ENCODE measurements at places on chromosomes 6 and 20.

GRCh38 chr20:48401359-48401758 lies 426.4 kb downstream of the PREX1 start:
- no peak for DNase-seq

DNA sequence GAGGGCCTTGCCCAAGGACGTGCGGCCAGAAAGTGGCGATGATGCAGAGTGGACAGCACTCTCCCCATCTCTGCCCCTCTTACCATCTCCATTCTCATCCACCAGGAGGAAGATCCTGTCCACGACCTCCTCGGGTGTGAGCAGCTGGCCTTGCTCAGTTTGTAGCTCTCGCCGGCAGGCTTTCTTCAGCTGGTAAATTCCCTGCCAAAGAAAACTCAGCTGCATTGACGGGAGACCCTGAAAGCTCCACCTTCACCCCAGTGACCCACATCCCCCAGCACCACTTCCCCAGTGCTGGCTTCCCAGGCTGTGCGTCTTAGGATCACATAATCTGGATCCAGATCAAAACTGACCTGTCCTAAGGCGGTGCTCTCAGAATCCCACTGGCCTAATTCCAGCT lies 9.2 kb downstream of the GUCA1B start:
- DNase-seq, result no peak

DNA sequence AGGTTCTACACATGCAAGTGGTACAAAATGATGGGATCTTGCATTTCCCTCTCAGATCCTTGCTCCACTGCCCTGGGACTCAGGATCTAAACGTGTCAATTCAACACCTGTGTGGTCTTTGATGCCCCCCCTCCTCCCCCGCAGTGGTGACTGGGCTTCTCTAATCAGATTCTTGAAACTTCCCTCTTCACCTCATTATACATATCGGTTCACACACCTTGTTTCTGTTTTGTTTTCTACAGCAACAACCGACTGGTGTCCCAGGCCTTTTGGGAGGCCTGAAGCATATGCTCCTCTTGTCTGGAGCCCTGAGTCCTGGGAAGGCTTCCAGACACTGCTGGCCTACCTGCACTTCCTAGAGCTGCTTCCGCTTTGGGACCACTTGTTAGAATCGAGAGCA lies 20.0 kb downstream of the SAMD3 start:
- DNase-seq, result peak; percentile 38

GRCh38 chr6:42783177-42783875 lies 1.5 kb downstream of the BICRAL start:
- DNase-seq, result peak; percentile 76

DNA sequence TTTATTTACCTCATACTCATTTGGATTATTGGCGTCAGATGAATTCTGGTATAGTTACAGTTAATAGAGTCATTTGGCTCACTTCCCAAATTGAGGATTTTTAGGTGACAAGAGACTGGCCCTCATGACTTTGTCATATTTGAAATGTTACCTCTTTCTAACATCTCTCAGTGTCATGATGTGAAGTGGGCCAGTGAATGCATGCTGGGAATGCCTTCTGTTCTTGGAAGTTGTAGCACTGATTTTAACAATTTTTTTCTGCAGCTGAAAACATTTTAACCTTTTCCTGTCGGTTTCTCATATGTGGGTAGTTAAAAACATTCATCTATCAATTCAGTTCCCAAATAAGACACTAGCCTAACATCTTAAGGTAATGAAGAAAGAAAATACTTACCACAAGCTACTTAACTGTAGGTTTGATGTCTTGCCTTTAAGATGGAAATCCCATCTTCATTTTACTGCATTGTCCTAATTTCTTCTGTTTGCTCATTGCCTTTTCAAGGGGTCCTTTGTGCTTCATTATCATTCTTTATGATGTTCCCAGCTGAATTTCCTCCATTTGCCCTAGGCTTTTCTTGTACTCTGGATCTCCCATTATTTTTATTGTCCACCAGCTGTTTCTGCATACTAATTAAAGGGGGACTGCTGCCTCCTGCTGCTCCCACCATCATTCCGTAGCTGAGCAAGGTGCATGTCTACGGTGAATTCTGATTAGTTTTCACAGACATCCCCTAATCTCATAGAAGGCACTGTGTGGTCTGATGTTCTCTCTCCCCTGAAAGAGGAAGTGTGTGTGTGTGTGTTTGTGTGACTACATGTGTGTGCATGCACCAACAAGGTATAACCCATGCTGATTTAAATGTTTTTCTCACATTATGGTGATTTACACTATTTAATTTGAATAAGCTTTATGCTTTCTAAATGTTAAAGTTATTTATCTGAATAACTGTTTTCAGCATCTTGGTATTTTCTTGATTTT lies 109.5 kb downstream of the B3GAT2 start:
- DNase-seq, result no peak

- no peak for DNase-seq
These were observed 461.6 kb downstream of the ADGRB3 start for GRCh38 chr6:69096681-69097080.

GRCh38 chr6:29723666-29724588 lies 693 bp downstream of the HLA-F start:
- peak; percentile 84 for DNase-seq

DNA sequence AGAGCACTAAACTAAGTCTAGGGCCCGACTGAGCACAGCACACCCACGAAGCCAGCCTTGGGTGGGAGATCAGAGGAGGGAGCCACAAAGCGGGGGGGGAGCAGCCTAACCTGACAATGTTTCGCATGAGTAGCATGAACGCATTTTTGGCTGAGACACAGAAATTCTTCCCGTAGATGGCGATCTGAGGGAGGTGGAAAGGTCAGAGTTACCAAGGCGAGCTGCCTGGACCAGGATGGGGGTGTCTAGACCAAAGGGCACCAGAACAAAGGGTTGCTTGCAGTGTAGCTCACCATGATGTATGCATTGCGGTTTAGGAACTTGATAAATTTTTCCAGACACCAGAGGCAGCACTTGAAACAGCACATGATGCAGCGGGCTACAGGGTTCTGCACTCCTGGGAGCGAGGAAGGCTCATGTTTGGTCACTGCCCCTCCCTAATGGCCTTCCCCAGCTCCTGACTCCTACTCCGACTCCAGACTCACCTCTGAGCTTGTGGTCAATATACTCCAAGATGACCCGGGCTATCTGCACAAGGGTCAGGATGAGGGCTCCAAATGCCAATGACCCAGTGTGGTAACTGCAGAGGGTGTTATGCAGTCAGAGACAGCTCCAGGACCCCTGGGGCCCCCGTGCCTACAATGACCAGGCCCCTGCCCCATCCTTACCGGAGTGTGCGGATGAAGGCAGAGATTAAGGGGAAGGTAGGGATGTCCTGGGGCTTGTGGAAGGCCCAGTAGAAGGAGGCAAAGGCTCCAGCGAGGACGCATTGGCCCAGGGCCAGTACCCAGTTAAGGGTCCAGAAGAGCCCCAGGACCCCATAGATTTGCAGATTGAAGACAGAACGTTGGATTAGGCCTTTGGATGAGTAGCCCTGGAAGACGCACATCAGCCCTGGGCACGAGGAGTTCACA lies 2.8 kb upstream of the NEU1 start:
- no peak for DNase-seq

GRCh38 chr6:5645328-5646290 lies 361.1 kb downstream of the NRN1 start:
- no peak for DNase-seq

- DNase-seq, result peak; percentile 62
These were observed 16.2 kb downstream of the GABRR2 start for GRCh38 chr6:89298680-89299465.

Data from activated naive CD4-positive, alpha-beta T cell treated with Interleukin-2 at 50 U/mL for 16 hours (primary cell).